Aorta (tissue), 5 donors: ENCODE measurements at places on chromosomes 4 and X. TPM values are rescaled to one million over a fixed set of nuclear protein-coding genes. Genes with fewer than 3 reads are reported as not detected.

DNA sequence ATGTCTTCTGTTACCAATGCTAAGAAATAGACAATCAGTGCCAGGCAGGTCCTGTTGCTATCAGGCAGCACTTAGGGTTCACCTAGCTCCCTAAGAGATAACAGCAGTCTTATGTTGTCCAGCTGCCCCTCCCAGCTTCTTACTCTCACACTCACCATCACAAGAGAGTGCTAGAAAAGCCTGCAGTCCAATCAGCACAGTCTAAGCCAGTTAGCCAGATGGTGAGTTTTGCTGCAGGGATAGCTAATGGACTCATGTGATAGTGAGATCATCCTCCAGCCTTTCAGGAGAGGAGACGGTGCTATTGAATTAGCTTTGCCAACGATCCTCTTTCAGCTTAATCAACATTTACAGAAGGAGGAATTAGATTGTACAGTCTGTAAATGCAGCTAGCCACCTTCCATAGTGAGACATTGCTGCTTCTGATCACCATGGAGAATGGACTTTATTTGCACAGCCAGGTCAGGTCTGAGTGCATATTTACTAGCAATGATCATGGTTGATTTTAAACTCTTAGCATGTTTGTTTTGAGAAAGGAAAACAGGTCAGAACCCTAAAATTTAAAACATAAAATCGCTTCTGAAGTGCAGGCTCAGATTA is 438.3 kb downstream of the CENPC start:
- no peak for DNase-seq

GRCh38 chrX:113929004-113929403 is 654.9 kb upstream of the HTR2C start:
- no peak for DNase-seq

DNA sequence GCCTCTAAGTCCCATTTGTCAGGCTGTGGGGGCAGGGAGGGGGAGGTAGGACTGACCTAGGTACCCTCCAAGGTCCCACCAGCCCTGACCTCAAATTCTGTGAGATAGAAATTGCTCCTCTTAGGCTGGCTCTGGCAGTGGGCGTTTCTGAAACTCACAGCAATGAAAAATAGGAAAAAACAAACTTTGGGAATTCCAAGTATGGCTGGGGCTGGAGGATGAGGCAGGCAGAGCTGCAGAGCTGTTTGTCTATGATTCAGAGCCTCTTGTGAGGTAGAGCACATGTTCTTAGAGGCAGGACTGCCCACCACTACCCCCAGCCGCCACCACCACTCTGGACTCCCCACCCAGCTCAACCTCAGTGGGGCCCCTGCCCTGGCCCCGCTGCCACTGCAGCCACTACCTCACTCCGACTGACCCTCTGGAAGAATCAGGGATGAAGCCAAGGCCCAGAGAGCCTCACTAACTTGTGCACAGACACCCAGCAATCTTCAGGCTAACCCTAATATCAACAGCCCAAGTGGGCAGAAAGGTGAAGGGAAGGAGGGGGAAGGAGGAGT is 98.2 kb downstream of the PJA1 start:
- no peak for DNase-seq

The RIPPLY1 gene
- polyA plus RNA-seq: not detected

The KCNIP4 gene
- polyA plus RNA-seq: not detected

The SH3TC1 gene
- polyA plus RNA-seq: 9.0 TPM
